ENCODE measurements at places on chromosomes 11 and 22.

DNA sequence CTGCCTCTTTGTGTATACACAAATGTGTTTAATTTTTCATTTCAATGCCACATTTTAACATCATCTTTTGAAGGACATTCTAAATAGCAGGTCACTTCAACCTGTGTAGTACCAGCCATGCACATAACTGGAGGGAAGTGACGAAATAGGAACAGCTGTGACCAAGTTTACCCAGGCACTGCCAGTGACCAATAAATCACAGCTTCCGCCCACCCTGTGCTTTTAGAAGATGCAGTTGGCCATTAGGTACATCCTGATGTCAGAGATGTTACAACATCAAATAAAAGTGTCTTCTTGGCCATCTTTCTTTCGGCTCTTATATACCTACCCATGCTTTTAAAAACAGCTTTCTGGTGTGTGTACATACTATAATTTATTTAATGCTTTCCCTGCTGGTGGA lies 7.8 kb downstream of the LDLRAD3 start:
- DNase-seq = no peak

DNA sequence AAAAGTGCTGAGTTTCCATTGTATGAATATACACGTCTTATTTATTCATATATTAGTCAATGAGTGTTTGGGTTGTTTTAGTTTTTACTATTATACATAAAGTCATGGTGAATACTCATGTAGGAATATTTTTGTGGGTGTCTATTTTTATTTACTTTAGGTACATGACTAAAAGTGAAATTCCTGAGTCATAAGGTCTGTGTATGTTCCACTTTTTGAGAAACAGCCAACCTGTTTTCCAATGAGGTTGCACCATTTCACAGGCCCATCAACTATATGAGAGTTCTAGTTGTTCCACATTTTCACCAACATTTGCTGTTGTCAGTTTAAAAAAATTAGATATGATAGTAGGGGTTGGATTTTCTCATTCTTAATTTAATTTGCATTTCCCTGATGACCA lies 6.6 kb upstream of the OR6X1 start:
- DNase-seq = no peak

GRCh38 chr11:83115026-83115425 lies 41.9 kb upstream of the PCF11 start:
- DNase-seq = no peak

- DNase-seq = no peak
Measured at GRCh38 chr22:32761251-32761903, 40.1 kb upstream of the TIMP3 start.

- no peak for DNase-seq
Measured at GRCh38 chr11:79403839-79404238, 37.0 kb downstream of the TENM4 start.

- no peak for DNase-seq
Measured at GRCh38 chr11:2529636-2530035, 84.8 kb downstream of the KCNQ1 start.

GRCh38 chr22:22600531-22601261 lies 41.6 kb upstream of the PRAME start:
- no peak for DNase-seq

DNA sequence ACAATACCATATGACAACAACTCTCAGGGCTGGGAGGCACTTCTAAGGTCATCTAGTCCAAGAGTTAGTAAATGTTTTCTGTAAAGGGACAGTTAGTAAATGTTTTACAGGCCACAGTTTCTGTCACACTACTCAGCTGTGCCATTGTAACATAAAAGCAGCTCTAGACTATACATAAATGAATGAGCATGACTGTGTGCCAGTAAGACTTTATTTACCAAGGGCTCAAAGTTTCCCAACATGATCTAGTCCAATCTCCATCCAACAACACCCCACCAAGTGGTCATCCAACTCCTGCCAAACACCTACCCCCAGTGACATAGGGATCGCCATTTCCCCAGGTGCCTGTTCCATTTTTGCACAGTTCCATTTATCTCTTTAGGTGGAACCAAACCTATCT lies 12.1 kb downstream of the SERGEF start:
- no peak for DNase-seq
